Hematopoietic multipotent progenitor cell treated with erythropoietin and hydrocortisone succinate and interleukin-3 and kit ligand, for 6 days (in vitro differentiated cells): ENCODE measurements at places on chromosomes 7 and 10.
A peak's percentile ranks its signal among the peaks of the same experiment; 100 is the strongest.

DNA sequence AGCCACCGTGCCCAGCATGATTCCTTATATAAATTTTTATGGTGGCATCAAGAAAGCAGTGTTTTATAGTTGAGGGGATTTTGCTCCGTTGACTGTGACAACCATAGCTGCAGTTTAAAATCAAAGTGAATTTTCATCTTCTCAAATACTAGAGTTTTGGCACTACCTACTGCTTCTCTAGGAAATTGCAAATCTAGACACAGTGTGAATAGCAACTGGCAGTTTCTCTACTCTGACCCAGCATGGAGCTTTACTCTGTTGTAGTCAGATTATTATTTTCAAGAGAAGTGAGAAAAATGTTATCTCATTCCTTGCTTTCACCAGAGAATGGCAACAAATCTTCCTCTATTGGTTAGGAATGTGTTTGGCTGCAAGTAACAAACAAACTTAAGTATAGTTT, 22.9 kb downstream of the MCM10 start:
- no peak for DNase-seq

DNA sequence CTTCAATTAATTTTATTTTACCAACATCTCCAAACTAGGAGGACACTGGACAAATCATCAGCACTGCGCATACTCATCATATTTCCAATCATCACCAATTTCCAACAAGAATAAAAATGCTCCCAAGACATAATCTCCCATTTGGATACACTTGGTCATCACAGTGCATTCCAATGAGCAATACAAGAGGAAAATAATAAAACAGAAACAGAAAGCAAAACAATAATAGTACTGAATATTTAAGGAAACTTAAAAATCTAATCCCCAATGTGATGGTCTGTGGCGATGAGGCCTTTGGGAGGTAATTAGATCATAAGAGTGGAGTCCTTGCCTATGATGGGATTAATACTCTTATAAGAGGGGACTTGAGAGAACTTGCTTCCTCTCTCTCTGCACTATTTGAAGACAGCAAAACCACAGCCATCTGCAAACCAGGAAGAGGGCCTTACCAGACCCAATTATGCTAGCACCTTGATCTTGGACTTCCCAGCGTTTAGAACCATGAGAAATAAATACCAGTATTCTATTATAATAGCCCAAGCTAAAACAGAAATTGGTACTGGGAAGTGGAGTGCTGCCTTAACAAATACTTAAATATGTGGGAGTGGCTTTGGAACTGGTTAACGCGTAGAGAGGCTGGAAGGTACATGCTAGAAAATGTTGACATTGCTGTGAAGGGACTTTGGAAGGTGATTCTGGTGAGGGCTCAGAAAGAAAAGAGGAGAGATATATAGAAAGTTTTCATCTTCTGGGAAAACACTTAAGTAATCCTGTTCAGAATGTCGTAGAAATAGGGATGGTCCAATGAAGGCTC, 91.5 kb downstream of the JAZF1 start:
- no peak for DNase-seq

DNA sequence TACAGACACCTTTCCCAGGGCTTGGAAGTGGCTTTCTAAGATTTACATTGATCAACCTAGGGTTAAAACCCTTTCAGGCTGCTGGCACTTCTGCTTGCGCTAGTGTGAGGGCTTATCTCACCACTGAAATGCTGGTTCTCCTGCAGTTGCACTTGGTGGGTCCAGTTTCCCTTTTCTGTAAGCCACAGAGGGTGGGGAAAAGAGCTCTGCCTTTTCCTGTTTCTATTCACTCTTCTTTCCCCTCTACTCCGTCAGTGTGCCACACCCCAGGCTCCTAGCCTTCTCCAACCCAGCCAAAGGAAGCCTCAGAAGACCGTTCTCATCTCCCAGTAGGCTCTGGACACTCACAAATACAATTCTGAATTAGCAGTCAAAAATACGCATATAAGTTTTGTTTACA, 19.0 kb upstream of the CAPZA2 start:
- DNase-seq: peak; percentile 76

GRCh38 chr7:75804705-75805104, 8.9 kb downstream of the CCL24 start:
- DNase-seq: no peak

DNA sequence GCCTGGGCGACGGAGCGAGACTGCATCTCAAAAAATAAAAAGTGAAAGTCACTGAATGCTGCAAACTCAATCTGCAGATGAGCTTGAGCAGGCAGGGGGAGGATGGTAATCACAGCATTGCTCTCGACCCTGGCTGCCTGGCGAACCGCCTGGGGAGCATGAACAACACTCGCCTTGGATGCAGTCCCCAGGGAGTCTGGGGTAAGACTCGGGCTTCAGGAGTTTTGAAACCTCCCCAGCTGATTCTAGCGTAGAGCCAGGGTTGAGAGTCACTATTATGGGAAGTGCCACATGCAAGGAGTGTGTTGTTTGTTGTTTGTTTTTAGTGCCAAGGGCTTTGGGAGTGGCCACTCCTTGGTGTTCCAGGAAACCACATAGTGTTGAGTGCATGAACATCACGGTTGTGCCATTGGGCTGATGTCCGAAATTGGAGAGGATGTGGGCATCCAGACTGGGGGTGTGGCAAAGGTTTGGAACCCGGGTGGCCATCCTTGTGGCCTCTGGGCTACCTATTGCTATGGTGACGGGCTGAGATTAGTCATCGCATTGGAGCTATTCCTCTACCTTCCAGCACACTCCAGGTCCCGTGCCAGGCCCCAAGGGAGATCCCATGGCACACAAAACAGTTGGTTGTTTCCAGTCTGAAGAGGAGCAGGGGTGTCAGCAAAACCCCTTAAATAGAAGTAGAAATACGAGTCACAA, 92.6 kb downstream of the RGS10 start:
- no peak for DNase-seq

GRCh38 chr10:120229641-120230040, 227.4 kb upstream of the PLPP4 start:
- no peak for DNase-seq

- DNase-seq: no peak
Measured at GRCh38 chr7:42740408-42740807, 171.5 kb downstream of the C7orf25 start.

DNA sequence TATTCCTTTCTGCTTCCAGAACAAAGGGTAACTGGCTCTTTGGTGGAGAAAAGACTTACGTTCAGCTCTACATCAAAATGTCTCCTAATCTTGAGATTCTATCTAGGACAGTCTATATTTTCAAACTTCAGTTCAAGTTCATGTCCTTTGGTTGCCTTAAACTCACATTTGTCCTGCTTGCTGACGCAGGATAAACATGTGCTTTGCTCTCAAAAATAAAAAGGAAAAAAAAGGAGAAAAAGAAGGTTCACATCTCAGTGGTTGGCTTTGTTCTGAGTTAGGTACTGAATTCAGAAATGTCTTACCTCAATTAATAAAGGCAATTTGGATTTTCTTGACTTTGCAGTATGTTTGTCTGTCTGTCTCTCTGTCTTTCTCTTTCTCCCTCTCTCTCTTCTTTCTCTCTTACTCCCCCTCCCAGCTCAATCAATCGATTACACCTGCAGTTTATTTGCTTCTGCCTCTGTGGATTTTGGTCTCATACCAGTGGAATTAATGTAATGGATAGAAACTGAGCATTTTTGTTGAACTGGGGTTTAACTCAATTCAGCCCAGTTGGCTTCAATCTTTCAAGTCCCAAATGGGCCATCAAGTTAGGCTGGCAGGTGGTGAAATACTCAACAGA, 72.2 kb upstream of the ADRB1 start:
- no peak for DNase-seq

- DNase-seq: no peak
Measured at GRCh38 chr7:101154693-101155102, 422 bp downstream of the AP1S1 start.

DNA sequence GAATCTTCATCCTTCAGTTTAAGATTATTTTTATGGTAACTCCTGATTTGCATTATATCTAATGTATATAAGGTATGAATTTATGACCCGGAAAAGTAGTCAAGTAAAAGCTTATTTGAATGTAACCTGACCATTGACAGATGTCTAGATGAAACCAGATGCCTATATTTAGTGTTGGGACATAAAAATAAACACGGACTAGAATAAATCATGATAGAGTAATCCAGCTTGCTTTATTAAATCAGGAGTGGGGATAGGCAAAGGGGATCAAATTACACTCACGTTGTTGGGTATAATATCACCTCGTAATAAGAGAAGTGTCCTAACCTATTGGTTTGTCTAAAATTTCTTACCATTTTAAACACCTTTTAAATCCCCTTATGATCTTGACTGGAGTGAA, 244.6 kb downstream of the AGMO start:
- no peak for DNase-seq

DNA sequence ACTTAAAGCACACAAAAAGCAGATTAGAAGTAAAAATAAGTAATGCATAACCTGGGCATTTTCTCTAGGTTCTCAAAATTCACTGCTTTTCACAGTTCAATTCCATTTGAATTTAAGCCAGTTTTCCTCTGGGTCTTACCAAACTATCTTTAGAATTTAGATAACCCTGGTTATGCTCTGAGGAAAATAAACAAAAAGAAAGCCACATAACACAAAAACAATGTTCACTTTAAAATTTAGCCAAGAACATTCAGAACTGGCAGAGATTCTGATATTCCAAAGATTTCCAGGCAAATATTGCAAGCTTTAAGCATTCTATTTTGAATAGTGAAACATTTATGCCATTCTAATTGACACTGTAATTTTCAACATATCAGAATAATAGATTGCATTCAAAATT, 50.7 kb upstream of the PRKG1 start:
- no peak for DNase-seq

DNA sequence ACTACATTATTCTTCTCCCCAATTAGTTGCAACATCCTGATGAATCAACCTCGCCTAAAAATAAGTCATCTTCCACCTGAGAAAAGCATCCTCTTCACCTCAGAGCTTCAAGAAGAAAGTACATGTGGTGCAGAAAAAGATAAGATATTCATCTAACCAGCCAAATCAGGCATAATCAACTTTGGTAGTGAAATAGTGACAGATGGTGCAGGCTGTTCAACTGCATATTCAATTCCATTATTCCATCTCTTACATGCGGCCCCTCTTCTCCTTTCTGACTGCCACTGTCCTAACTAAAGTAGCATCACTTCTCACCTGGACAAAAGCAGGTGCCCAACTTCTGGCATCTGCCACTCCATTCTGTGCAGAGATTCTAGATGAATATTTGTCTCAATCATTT, 148.4 kb upstream of the STEAP1 start:
- no peak for DNase-seq

- DNase-seq: no peak
Measured at GRCh38 chr10:99224766-99225165, 10.9 kb downstream of the HPSE2 start.

- DNase-seq: no peak
Measured at GRCh38 chr10:50480054-50481007, 143.4 kb downstream of the SGMS1 start.

DNA sequence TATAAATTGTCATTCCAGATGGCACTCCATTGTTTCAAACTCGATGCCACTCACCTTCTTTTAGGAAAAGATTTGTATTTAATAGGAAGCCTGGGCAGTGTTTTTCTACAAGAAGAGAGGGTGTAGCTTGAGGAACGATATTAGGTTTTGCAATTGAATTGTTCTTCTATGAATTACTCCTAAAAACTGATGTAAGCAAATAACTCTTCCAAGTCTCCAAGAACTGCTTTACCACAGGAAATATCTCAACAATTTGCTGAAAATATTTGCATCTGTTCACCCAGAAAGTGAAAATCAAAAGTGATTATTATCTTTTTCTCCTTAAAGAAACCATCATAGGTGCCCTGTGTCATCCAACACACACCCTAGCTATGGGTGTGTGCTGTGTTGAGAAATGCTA, 261.3 kb upstream of the MEOX2 start:
- no peak for DNase-seq

DNA sequence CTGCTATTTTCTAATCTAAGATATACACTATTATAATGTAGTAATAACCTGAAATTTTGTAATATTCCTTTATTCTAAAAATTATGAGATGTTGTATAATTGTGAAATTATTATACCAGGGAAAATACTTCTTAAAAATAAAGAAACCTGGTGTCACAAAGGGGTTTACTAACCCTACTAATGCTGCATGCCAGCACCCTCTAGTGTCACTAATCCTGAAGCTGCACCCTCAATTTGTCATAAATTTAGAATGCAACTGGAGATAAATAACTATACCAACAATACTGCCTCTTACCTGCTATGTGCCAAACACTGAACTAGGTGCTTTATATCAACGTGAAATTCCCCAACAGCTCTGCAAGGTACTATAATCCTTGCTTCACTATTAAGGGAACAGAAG, 30.8 kb downstream of the TM9SF3 start:
- peak; percentile 64 for DNase-seq

GRCh38 chr10:125156196-125156595, 4.2 kb downstream of the CTBP2 start:
- no peak for DNase-seq

DNA sequence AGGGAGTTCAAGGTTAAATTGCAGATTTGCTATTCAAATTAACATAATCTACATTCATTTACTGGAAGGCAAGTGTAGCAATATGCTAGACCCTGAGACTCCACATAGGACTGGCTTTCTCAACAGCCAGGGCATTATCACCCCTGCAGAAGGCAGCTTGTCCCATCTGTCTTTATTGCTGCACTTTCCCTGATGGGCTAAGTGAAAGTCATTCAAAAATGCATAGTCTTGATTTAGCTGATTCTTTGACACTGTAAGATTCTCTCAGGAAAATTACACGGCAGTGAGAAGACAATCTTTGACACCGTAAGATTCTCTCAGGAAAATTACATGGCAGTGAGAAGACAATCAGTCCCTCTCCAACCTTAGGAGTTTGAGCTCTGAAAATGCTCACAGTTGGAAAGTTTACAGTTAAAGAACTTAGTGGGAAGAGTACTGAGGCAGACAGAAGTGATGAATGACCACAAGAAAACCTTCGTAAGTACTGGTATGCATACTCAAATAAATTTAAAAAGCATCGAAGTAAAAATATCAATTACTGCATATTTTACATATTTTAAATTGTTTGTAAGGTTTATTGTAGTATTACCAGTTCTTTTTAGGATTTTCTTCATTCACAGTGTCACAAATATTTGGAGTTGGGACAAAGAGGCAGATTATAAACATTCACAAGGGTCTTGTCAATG, 88.9 kb downstream of the RAPGEF5 start:
- no peak for DNase-seq

DNA sequence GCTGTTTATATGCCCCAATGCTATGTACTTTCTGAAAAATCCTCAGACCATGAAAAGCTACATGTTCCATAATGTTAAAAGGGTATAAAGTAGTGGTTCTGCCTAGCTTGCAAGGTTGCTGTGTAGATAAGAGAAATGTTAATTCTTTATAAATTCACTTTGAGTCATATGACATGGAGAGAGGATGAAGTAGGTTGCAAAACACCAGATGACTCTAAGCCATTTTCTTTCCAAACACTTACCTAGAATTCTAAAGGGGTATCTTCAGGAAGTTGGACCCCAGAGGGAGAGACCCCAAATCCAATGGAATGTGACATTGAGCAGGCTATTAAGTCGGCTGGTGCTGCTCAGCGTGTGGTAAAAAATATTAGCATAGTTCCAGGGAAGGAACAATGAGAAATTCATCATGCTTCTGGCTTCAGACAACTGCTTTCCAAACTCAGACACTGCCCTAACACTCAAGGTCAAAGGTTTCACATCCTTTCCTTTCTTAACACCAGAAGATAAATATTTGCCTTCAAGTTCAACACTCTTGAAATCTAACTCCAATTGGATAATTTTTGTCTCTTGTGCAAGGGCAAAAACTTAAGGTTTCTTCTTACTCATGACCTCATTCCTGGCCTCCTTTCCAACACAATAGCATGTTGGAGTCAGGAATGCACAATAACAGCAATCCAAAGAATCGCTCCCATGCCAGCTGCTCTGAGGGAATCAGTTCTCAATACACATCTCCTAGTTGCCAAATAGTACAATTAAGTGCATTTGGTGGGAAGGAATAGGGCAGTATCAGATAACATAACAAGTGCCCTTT, 100.7 kb upstream of the AFAP1L2 start:
- no peak for DNase-seq
